Activated CD4-positive, CD25-positive, alpha-beta regulatory T cell (primary cell): ENCODE measurements at places on chromosomes 11 and 22.

DNA sequence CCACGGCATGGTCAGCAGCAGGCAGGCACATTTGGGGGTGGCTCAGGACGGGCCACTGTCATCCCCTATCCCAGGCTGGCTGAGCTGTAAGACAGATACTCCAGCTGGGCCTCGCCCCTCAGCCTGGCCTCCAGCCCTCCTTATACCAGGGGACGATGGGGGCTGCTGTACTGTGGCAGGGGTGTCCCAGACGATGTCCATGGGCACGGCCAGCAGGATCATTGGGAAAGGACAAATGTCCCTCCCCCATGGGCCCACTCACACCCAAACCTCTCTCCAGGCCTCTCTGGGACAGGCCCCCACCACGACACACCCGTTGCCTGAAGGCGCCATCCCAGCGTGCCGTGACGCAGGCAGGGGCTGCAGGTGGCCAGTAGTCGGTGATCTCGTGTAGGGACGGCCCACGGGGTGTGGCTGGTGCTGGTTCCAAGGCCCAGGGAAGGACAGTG lies 1.5 kb upstream of the IL17REL start:
- no peak for DNase-seq

- DNase-seq: no peak
Observed at GRCh38 chr11:115385226-115385625, 119.0 kb downstream of the CADM1 start.

DNA sequence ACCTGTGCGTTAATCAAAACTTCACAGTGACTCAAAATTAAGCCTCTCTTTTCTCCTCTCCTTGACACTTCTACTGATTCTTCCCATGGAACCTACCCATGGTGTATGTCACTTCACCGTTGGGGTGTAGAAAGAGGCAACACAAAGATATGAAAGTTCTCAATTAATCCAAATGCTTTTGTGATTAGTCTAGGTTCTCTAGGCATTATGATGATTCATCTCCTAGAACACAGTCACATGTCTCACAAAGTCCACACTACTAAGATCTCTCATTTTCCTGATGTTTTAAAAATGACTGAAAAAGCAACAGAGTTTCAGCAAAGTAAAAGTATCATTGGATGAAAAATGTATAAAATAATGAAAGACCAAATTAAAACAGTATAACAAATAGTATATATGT lies 13.7 kb upstream of the SCGB2A2 start:
- no peak for DNase-seq

GRCh38 chr22:49371325-49372110 lies 456.2 kb downstream of the BRD1 start:
- no peak for DNase-seq

GRCh38 chr11:11440144-11440543 lies 87.1 kb upstream of the CSNK2A3 start:
- DNase-seq: no peak
